ENCODE measurements at places on chromosomes 11 and 22.

DNA sequence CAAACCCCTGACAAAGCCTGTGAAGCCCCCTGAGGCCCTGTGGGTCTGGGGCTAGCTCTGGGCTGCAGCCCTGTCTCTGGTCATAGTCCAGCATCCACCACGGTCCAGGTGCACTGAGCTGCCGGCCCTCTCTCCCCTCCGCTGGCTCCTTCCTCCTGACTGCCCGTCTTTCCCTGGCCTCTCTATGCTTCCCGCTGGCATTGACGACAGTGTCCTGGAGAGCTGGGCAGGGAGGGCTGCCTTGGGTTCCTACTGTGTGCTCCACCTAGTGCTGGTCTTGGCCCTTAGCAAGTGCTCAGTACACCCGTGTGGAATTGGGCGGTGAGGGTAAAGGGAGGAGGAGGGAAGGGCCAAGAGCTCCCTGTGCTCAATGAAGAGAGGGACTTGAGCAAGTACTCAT is 868 bp upstream of the MYEOV start:
- no peak overlapping the region for H3K27ac ChIP-seq
- H3K27me3 ChIP-seq = no peaks in the 10 kb centered on the region
- no peak for DNase-seq
- H3K36me3 ChIP-seq = no peaks in the 10 kb centered on the region
- no peak overlapping the region for H3K4me3 ChIP-seq

- no peaks in the 10 kb centered on the region for H3K4me1 ChIP-seq
- no peak for DNase-seq
- no peak overlapping the region for H3K27ac ChIP-seq
- H3K36me3 ChIP-seq = no peaks in the 10 kb centered on the region
- H3K27me3 ChIP-seq = peaks cover 6% of the 10 kb centered on the region
Measured at GRCh38 chr22:26648011-26648497, 9.3 kb upstream of the MIAT start.

GRCh38 chr11:84234462-84235202 is 948.5 kb upstream of the CCDC90B start:
- no peak for DNase-seq
- no peaks in the 10 kb centered on the region for H3K27me3 ChIP-seq
- peaks cover 12% of the 10 kb centered on the region for H3K4me1 ChIP-seq
- H3K4me3 ChIP-seq = no peak overlapping the region
- no peaks in the 10 kb centered on the region for H3K36me3 ChIP-seq

GRCh38 chr11:131690776-131691175 is 320.4 kb downstream of the NTM start:
- no peak overlapping the region for H3K27ac ChIP-seq
- no peak overlapping the region for H3K4me3 ChIP-seq
- no peaks in the 10 kb centered on the region for H3K4me1 ChIP-seq
- DNase-seq = no peak
- H3K27me3 ChIP-seq = peaks cover 5% of the 10 kb centered on the region
- no peaks in the 10 kb centered on the region for H3K36me3 ChIP-seq

GRCh38 chr11:86459002-86459385 is 84.3 kb downstream of the CCDC81 start:
- H3K27me3 ChIP-seq = no peaks in the 10 kb centered on the region
- no peak for DNase-seq
- no peaks in the 10 kb centered on the region for H3K4me1 ChIP-seq
- H3K36me3 ChIP-seq = no peaks in the 10 kb centered on the region
- H3K27ac ChIP-seq = no peak overlapping the region
- no peak overlapping the region for H3K4me3 ChIP-seq

DNA sequence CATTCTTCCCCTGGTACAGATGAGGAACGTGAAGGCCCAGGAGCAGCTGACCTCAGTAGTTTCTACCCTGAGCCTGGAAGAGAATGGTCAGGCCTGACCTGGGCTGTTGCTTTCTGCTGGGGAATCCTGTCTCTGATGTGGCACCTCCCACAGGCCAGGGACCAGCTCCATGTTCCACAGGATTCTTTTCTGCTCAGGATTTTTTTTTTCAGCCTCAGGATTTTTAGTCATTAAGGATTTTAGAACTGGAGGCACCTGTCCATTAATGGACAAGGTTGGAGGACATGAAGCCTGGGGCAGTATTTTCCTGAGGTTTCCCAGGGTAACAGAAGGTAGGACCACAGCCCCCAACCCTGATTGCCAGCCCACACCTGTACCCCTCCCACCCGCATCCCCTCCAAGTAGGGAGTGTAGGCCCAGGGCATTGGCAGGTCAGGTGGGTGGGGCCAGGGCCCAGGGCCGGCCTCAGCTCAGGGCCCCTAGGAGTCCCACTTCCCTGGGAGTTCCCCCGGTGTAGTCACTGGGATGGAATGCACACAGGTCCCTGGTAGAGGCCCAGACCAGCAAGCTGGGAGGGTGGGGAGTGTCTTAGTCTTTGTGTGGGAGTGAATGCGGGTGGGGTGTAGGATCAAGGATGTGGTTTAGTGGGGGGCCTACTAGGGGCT is 16.1 kb downstream of the BIK start:
- no peak for DNase-seq
- no peaks in the 10 kb centered on the region for H3K36me3 ChIP-seq
- no peak overlapping the region for H3K4me3 ChIP-seq
- H3K27ac ChIP-seq = no peak overlapping the region
- H3K27me3 ChIP-seq = no peaks in the 10 kb centered on the region

DNA sequence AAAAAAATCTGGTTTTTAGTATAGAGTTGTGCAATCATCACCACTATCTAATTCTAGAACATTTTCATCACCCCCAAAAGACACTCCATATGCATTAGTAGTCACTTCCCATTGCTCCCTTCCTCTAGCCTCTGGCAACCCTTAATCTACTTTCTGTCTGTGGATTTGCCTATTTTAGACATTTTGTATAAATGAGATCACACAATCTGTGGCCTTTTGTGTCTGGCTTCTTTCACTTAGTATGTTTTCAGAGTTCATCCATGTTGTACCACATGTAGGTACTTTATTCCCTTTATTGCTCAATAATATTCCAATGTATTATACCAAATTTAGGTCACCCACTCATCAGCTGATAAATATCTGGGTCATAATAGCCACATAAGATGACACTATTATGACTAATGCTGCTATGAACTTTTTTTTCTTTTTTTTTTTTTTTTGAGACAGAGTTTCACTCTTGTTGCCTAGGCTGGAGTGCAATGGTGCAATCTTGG is 67.5 kb upstream of the SCUBE2 start:
- no peak overlapping the region for H3K4me3 ChIP-seq
- DNase-seq = no peak
- no peaks in the 10 kb centered on the region for H3K36me3 ChIP-seq
- H3K27me3 ChIP-seq = no peaks in the 10 kb centered on the region
- H3K27ac ChIP-seq = peak overlapping the region; percentile 17
- peaks cover 14% of the 10 kb centered on the region for H3K4me1 ChIP-seq

DNA sequence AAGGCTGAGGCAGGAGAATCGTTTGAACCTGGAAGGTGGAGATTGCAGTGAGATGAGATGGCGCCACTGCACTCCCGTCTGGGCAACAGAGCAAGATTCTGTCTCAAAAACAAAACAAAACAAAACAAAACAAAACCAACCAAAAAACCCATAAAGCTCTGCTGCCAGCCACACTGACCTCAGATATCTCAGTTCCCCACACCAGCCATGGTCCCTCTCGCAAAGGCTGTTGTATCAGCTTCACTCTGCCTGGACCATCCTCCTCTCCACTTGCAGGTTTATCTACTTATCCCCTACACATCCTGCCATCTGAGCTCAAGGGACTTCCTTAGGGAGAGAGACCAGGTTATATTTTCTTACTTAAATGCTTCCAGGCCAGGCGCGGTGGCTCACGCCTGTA is 11.1 kb downstream of the BACE1-AS start:
- no peak for DNase-seq
- peaks cover 20% of the 10 kb centered on the region for H3K4me1 ChIP-seq
- no peak overlapping the region for H3K4me3 ChIP-seq

- no peaks in the 10 kb centered on the region for H3K4me1 ChIP-seq
- no peak overlapping the region for H3K4me3 ChIP-seq
- no peak overlapping the region for H3K27ac ChIP-seq
- no peaks in the 10 kb centered on the region for H3K27me3 ChIP-seq
- no peaks in the 10 kb centered on the region for H3K36me3 ChIP-seq
Measured at GRCh38 chr11:115276191-115276590, 228.0 kb downstream of the CADM1 start.

DNA sequence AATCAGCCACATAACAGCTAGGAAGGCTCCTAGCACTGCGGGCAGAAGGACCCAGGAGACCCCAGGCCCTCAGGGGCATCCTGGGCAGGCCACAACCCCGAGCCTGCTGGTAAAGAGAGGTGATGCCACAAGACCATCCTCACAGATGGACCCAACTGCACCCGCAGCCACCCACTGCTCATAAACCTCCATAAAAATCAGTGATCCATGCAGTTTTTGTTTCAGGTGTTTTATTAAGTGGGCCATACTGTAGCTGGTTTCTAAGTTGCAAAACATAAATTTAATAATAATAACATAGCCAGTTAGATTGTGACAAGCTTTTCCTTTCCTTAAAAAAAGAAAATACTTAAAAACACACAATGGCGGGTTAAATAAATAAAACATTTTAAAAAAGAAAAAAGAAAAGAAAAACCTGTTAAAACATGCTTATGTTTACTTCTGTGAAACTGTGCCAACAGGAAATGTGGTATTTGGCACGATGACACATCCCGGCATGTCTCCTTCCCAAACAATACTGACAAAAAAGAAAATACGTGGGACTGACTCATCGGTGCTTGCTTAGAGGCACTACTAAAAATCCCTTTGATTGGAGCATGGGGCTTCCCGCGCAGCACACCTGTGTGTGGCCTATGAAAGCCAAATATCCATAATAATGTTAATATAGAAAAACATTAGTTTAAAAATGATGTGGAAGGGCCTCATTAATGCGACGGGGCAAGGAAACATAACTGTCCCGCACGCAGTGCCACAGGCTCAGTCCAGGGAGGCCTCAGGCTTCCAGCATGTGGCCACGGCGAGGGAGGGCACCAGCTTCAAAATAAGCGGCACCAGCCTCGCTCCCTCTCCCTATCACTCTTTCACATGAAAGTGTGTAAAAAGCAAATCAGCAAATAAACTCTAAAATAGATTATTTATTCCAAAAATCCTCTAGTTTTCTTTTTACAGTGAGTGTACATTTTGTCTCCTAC is 47.5 kb upstream of the SCUBE2 start:
- peak; percentile 55 for DNase-seq
- no peaks in the 10 kb centered on the region for H3K27me3 ChIP-seq

DNA sequence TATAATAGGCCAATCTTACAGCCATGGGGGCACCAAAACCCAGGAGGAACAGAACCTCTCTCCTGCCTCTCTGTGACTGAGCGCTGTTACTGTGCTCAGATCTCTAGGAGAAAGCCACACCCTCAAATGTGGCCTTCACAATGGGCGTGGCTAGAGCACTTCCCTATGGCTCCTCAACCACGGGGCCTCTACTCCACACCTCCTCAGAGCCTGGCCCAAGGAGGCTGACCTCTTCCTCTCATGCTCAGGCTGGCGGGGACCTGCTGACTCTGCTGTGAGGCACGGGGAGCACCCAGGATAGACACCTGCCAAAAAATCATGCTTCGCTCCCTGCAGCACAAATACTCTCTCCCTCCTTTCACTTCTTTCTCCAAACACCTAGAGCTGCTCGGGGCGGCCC is 41.0 kb downstream of the C11orf58 start:
- no peaks in the 10 kb centered on the region for H3K4me1 ChIP-seq
- no peak for DNase-seq
- H3K27ac ChIP-seq = no peak overlapping the region
- no peak overlapping the region for H3K4me3 ChIP-seq

DNA sequence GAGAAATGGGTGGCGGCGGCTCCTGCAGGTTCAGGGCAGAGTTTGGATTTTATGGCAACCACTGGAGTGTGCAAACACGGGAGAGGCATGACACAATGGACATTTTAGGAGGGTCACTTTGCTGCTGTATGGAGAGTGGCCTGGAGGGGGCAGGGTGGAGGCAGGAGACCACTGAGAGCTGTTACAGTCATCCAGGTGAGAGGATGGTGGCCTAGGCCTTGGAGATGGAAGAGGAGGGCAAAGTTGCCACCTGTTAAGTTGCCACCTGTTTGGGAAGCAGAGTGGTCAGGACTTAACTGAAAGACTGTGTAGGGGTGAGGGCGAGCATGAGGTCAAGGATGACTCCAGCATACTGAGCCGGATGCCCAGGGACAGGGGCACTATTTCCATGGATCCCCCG is 2.3 kb upstream of the RAD9A start:
- H3K4me1 ChIP-seq = peaks cover 17% of the 10 kb centered on the region
- no peak overlapping the region for H3K27ac ChIP-seq
- no peaks in the 10 kb centered on the region for H3K36me3 ChIP-seq
- DNase-seq = peak; percentile 75
- H3K4me3 ChIP-seq = no peak overlapping the region
- H3K27me3 ChIP-seq = no peaks in the 10 kb centered on the region

GRCh38 chr11:12846786-12847615 is 162.1 kb upstream of the RASSF10 start:
- no peak overlapping the region for H3K4me3 ChIP-seq
- H3K4me1 ChIP-seq = peaks cover 7% of the 10 kb centered on the region
- H3K36me3 ChIP-seq = no peaks in the 10 kb centered on the region
- DNase-seq = no peak
- no peaks in the 10 kb centered on the region for H3K27me3 ChIP-seq

- no peak overlapping the region for H3K4me3 ChIP-seq
- H3K36me3 ChIP-seq = no peaks in the 10 kb centered on the region
- no peaks in the 10 kb centered on the region for H3K27me3 ChIP-seq
- DNase-seq = no peak
- no peak overlapping the region for H3K27ac ChIP-seq
- H3K4me1 ChIP-seq = no peaks in the 10 kb centered on the region
Measured at GRCh38 chr11:60005360-60005759, 11.6 kb upstream of the OOSP4B start.

- H3K36me3 ChIP-seq = no peaks in the 10 kb centered on the region
- peak; percentile 70 for DNase-seq
- H3K27ac ChIP-seq = no peak overlapping the region
- H3K27me3 ChIP-seq = no peaks in the 10 kb centered on the region
Measured at GRCh38 chr11:67120881-67121710, 2.0 kb downstream of the KDM2A start.

DNA sequence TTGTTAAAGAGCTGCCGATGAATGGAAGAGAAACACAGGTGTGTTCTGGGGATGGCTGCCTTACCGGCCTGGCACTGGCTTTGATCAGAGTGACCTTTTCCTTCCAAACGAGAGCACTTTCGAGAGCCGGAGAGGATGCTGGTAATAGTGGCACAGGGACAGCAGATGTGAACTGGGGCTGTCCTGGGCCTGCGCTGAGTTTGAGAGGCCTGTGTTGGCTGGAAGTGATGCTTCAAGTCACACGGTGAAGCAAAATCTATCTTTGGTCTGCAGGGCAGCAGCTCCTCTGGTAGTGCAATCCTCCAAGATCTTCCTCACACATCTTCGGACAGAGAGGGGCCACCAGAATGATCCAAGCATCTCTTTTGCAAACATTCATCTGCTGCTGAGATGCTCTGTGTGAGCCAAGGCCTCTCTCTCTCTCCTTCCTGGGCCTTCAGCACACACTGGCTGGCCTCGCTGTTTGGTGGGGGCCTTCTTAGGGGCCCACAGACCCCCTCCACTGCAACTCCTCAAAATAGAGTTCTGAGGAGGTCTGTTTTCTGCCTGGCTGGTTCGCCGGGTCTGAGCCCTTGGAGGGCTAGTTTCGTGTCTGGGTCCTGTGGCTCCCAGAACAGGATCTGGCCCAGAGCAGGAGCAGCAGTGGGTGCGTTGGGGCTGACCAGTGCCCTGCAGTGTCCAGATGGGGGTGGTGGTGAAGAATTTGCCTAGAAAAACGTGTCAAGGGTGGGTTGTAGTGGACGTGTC is 6.4 kb downstream of the MPPED1 start:
- H3K27ac ChIP-seq = no peak overlapping the region
- H3K27me3 ChIP-seq = peaks cover 10% of the 10 kb centered on the region
- DNase-seq = no peak
- no peaks in the 10 kb centered on the region for H3K4me1 ChIP-seq
- H3K4me3 ChIP-seq = no peak overlapping the region
- no peaks in the 10 kb centered on the region for H3K36me3 ChIP-seq
